ENCODE measurements at places on chromosomes 12 and 14. TPM values are rescaled to one million over a fixed set of nuclear protein-coding genes. Genes with fewer than 3 reads are reported as not detected.

The ADAMTS20 gene
- total RNA-seq = not detected

The PTPN6 gene
- total RNA-seq = 0.29 TPM

The ANKRD9 gene
- 47.6 TPM for total RNA-seq

The BDKRB2 gene
- 4.1 TPM for total RNA-seq

The ARHGEF25 gene
- 2.0 TPM for total RNA-seq

The KRT85 gene
- not detected for total RNA-seq

Measured in glomerular endothelial cell (primary cell).